Cortex of kidney (tissue), 1 donor: ENCODE measurements at places on chromosomes 2 and 18.

GRCh38 chr18:10285283-10285640, 169.2 kb upstream of the APCDD1 start:
- no peak for DNase-seq

GRCh38 chr18:58803978-58804377, 60.7 kb upstream of the ZNF532 start:
- DNase-seq = no peak

DNA sequence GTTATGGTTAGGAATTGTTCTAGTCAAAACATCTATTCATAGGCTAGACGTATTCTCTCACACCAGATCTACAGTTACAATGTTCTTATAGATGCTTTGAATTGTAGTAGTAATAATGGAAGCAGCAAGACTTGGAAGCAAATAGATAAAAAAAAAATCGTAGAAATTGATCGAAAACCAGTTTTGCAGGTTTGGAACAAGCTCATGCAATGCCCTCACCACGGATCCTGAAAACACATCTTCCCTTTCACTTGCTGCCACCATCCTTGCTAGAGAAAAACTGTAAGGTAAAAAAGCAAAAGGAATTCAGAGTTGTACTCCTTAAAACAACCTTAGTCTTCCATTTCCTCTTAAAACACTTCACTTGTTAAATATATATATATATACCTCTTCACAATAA, 4.4 kb downstream of the SULT1C4 start:
- no peak for DNase-seq

DNA sequence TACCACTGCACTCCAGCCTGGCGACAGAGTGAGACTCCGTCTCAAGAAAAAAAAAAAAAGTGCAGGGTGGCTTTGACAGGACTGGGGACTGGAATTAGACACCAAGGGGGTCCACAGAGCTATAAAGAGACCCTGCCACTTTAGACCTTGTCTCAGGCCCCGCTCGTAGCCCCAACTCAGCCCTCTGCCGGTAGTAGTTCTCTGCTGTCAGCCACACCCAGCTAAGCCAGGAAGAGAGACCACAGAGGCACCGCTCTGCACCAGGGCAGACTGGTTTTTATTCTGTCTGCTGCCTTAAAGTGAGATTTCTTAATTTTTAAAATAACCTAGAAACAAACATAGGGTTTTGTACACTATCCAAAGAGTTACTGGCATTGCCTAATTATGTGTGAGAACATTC, 66.0 kb downstream of the STEAP3 start:
- no peak for DNase-seq

GRCh38 chr2:221818616-221819320, 246.7 kb upstream of the EPHA4 start:
- no peak for DNase-seq

GRCh38 chr2:71313016-71313766, 18.4 kb upstream of the ZNF638 start:
- DNase-seq = no peak

GRCh38 chr2:159897081-159897480, 99.1 kb upstream of the CD302 start:
- DNase-seq = no peak

- no peak for DNase-seq
These were observed 159.6 kb downstream of the AFF3 start for GRCh38 chr2:99982744-99983143.

GRCh38 chr18:36590621-36591580, 237.9 kb downstream of the TPGS2 start:
- no peak for DNase-seq

- no peak for DNase-seq
These were observed 98.5 kb downstream of the EXOC6B start for GRCh38 chr2:72727356-72727755.

- no peak for DNase-seq
These were observed 77.4 kb upstream of the ZCCHC2 start for GRCh38 chr18:62445386-62445917.

DNA sequence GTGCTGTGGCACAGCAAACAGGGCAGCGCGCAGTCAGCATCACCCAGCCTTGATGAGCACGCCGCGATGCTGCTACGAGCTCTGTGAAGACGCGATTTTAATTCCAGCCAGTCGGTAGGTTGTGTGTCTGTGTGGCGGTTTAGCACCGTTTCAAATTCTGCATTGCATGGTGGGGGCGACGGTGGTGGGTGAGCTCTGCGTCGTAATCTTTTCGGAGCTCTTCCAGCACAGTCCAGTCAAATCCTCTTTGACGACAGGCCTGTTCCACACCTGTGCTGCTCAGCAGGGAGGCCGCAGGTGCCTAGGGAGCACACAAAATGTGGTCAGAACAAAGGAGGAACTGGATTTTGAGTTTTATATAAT, 8.6 kb downstream of the ALLC start:
- no peak for DNase-seq

DNA sequence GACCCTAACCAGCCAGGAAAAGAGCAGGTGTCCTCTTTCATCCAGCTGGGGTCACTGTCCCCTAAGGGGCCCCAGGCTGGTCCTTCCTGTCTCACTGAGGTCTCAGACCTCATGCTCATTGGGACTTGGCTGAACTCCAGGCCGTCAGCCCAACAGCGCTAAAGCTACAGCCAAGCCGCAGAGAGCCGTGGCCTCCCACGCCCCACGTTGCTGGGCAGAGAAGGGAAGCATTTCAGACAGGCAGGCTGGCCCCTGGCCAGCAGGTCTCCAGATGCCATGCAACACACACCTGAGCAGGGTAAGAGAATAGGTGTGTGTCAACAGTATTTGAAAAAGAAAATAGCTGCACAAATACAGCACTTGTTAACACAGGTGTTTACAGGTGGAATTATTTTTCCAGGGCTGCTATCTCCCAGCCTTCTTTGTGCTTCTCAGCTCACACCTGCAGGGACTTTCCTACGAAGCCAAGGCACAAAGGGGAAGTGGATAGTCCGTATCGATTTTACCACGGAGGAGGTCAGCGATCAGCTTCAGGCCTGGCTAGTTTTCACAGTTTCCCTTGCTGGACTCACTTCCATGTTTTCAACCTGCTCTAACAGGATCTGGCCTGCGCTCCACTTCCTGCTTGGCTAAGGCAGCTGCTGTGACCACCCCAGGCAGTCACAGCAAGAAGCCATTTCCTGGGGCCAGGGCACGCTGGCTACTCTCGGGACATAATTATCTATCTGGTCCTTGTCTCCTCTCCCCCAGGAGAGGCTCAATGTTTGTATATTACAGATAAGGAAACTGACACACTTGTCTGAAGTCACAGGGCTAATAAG, 156.1 kb upstream of the ID2 start:
- no peak for DNase-seq

DNA sequence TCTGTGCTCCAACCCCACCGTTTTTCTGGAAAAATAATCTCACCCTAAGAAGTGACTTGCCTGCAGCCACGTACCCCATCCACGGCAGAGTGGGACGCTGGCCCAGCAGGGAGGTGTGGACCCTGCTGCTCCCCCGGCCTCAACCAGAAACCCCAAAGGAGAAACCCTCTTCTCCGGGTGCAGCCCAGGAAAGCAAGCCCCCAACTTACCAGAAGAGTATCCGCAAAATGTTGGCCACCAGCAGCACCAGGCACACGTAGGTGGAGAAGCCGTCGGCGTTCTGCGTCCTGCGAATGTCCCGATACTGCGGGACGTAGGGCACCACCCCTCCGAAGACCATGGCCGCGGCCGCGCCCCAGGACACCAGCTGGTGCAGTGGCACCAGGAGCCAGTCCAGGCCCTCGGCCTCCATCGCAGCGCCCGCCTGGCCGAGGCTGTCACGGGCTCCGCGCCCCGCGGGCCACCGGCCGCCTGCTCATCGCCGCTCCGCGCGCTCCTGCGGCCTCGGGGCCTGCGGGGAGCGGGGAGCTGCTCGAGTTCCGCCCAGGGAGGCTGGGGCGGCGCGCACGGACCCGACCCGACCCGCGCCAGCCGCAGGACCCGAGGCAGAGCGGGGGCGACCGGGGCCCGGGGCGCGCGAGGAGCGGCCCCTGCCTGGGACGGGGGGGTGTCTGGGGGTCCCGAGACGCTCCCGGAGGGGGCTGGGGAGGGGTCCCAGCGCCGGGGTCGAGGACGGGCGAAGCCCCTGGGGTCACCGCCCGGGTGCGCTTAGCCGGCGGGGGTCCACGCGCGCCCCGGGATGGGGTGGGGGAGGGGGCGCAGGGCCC, 725 bp downstream of the SLC66A2 start:
- no peak for DNase-seq

DNA sequence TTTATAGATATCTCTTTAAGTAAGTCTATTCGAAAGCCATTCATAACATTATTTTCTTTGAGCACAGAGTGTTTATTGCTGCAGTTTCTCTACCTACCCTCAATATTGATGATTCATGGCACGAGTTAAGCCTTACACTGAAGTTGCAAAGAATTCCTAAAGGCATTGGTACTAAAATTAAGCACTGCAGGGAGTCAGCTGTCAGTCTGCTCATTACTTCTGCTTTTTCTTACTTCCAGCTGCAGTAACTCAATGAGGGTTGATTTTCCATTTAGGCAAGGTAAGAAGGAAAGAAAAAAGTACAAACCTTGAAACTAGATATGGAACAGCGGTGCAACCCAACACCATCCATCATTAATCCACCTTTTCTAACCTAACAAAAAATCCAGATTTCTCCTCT, 65.2 kb downstream of the RNF152 start:
- DNase-seq = no peak

- no peak for DNase-seq
These were observed 120.3 kb downstream of the RDH14 start for GRCh38 chr2:18440141-18440661.

- DNase-seq = no peak
These were observed 19.1 kb downstream of the SCLY start for GRCh38 chr2:238079874-238080327.

DNA sequence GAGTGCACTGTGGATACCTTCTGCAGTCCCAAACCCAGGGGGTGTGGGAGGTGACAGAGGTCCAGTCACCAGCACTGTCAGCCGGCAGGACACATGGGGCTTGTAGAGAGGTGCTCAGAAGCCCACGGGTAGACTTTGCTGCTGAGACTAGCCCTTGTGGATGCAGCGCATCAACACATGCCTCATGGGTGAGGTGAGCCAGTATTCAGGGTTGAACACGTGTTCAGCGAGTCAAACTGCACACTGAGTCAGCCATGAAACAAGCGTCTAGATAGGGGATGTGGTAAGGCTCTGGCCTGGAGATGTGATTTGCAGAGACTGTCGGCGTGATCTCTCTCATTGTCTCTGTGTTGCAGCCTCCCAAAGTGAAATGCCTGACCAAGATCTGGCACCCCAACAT, 35.8 kb upstream of the SCLY start:
- DNase-seq = no peak

DNA sequence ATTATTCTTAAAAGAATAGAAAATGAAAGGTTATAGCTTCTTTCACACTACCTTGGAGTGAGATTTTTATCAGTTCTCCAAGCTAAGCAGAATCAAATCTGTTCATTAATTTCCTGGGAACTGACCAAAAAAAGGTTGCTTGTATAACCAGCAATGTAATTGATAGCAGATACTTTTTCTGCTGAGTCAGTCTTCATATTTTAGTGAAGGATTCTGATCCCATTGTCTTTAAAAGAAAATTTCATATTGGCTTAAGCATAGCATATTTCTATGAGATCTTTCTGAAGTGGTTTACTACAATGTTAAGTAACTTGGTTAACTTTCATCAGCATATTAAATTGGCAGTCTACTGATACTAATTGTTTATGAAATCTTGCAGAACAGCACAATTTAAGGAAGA, 338.0 kb downstream of the TMX3 start:
- DNase-seq = no peak

GRCh38 chr18:37710726-37711125, 145.1 kb upstream of the CELF4 start:
- no peak for DNase-seq

GRCh38 chr2:56348392-56349210, 164.8 kb downstream of the CCDC85A start:
- DNase-seq = no peak

DNA sequence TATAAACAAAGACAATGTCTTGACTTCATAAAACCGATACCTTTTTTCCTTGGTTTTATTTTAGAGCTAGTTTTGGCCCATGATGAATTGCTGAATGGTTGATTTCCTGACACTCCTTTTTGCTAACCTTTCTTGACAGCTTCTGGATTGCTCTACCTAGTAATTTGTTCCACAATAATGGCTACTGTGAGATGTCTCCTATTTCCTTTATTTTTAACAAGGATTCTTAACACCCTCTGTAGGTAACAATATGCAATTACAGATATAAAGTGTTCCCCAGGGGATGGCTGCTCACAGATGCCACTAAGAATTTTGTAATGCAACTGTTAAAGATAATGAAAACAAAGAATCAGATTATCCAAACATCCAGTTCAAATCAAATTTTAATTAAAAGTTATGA, 100.8 kb upstream of the ATP5MC3 start:
- no peak for DNase-seq

DNA sequence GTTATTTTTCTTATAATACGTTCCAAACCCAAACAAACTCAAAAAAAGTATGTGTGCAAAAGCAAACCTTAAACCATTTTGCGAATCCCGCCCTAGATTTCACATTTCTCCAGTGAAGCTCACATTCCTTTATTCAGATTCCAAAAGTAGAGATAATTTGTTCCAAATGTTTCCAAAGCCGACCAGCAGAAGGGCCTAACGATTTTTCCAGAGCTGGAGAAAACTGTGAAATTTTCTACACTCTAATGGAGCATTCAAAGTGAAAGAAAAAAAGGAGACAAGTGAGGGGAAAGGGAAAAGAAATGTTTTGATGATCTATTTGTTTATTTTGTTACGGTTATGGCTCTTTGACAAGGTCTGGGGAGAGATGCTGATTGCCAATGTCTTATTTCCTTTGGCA, 286.5 kb upstream of the SLC14A2 start:
- no peak for DNase-seq

DNA sequence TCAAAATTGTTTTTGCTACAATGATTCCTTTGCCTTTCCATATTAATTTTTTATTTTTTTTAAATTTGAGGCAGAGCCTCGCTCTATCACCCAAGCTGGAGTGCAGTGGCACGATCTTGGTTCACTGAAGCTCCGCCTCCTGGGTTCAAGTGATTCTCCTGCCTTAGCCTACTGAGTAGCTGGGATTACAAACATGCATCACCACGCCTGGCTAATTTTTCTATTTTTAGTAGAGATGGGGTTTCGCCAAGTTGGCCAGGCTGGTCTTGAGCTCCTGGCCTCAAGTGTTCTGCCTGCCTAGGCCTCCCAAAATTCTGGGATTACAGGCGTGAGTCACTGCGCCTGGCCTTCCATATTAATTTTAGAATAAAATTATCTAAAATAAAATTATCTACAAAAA, 41.3 kb downstream of the PTPN4 start:
- no peak for DNase-seq

GRCh38 chr2:86441882-86442641, 891 bp downstream of the KDM3A start:
- no peak for DNase-seq
